DMS79 (cell line): ENCODE measurements at places on chromosomes 2 and 18.

GRCh38 chr2:5064687-5065086 lies 627.5 kb upstream of the SOX11 start:
- no peak for DNase-seq

GRCh38 chr2:20219763-20220380 lies 5.1 kb downstream of the SDC1 start:
- no peak for DNase-seq

DNA sequence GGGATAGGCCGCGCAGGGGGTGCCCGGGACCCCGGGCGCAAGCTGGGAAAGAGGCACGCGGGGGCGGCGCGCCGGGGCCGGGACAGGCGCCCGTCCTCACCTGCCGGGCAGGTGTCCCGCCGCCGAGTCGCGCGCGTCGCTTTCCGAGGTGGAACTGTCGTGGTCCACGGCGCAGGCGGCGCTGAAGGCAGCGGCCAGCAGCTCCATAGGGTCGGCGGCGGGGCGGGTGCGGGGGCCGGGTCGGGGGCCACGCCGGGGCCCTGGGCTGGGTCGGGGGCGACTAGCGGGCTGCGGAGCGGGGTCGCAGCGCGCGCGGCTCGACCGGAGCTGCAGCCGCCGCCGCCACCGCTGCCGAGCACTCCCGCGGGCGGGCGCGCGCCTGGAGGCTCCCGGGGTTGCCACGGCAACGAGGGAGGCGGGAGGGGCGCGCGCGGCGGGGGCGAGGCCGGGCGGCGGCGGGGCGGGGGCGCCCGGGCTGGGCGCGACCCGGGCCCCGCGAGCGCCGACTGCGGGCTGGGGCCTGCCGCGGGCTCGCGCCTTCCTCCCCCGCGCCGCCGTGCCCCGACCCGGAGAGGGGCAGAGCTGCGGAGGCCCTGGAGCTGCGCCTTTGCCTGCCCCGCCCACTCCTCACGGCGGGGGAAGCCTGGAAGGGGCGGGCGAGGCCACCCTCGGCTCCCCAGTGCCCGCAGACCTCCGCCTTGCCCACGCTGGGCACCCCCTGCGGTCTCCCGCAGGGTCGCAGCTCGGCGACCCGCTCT lies 57.9 kb downstream of the SNORC start:
- no peak for DNase-seq

DNA sequence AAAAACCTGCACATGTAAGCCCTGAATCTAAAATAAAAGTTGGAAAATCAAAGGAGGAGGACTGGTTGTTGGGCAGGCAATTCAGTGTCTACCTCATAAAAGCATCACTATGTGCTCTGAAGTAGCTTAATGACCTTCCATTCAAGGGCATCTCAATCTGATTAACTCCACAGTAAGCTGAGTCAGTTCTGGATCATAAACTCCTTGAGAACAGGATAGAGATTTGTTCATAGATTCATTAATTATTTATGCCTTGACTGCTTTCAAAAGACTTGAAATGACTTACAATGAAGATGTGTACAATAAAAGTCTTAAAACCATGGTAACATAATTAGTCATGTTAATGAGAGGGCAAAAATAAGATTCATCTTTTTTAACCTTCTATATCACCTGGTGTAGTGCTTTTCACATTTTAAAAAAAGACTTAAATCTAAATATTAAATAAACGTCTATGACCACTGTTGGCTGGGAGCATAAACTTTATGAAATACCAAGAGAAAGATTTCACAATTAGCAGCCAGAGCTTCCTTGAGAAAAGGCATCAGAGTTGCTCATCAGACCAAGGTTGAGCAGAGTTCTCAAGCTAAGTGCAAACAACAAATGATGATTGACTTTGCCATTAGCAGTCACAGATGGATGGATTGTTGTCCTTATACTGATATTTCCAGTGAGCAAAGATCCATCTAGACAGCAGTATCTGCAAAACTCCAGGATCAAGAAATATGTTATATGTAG lies 237.3 kb upstream of the THUMPD2 start:
- DNase-seq, result peak; percentile 92

DNA sequence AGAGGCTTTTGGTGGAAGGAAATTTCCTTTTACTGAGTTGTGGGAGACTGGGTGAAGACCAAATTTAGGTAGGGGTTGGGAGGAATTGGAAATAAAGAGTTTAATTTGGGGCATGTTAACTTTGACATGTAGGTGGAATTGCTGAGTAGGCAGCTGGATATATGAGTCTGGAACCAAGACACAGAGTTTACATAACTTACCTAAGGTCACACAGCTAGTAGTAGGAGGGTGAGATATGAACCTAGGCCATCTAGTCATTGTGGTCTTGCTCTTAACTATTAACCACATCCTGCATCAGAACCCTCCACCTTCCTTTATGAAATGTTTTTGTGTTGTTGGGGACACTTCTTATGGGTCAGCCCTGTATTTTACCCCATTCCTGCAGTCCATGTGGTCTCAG lies 113.1 kb downstream of the ICOS start:
- no peak for DNase-seq

DNA sequence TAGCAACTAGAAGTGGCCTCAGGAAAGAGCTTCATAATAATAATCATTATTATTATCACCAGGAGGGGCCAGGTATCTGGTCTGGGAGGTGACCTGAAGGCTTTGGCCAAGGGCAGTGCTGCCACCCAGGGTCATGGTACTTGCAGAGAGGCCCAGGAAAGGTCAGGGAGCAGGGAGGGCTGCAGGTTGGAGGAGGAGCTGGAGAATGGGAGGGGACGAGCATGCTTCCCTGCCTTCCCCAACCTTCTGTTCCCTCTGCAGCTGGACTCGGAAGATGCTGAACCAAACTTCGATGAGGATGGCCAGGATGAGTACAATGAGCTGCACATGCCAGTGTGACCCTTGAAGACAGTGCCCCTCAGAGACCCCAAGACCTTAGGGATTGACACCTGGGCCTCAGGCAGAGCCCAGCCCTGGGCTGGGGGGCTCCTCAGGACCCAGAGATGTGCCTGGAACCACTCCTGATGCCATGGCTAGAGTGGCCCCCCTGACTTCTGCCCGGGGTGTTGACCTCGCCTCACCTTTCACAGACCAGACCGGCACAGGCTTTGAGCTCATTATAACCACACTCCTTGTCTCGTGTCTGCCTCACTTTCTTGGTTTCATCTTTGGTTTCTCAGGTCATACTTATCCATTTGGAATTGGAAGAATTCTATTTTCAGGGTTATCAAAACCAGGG lies 14.1 kb downstream of the SLC4A3 start:
- DNase-seq, result no peak

DNA sequence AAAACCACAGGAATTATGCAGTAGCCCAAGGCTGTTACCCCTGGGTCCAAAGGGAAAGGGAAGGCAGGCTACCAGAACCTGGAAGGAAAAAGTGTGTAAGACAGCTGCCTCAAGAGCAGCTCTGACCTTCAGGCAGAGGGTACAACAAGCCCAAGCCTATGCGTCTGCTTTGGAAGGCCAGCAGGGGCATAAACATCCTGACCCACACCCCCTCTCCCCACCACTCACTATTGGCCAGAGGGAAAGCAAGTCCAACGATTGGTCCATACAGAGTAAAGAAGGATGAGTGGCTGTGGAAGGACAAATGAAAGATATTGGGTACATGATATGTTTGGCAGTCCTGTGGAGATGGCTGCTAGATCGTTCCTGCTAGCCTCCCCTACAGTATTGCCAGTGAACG lies 227.6 kb upstream of the HNRNPA3 start:
- no peak for DNase-seq
